ENCODE measurements at places on chromosomes 3 and 15. TPM values are rescaled to one million over a fixed set of nuclear protein-coding genes. Genes with fewer than 3 reads are reported as not detected.

The PLOD2 gene
- total RNA-seq, result 0.32 TPM

The P2RY1 gene
- 1.7 TPM for total RNA-seq

The CSPG5 gene
- 0.64 TPM for total RNA-seq

The CLDN1 gene
- 0.39 TPM for total RNA-seq

The ASB14 gene
- total RNA-seq, result not detected

The CYP1A2 gene
- not detected for total RNA-seq

The PTX3 gene
- 0.11 TPM for total RNA-seq

The MUC20 gene
- total RNA-seq, result 5.3 TPM

The MORC1 gene
- total RNA-seq, result not detected

The STAB1 gene
- 0.09 TPM for total RNA-seq

The ZNF80 gene
- total RNA-seq, result 1.00 TPM

The CMSS1 gene
- 53.2 TPM for total RNA-seq

The SPRED1 gene
- 0.07 TPM for total RNA-seq

The CXCR6 gene
- 10.3 TPM for total RNA-seq

The SUSD5 gene
- total RNA-seq, result not detected

The MOBP gene
- total RNA-seq, result not detected

The SCAANT1 gene
- total RNA-seq, result not detected
